ENCODE measurements at places on chromosomes 4 and X.

DNA sequence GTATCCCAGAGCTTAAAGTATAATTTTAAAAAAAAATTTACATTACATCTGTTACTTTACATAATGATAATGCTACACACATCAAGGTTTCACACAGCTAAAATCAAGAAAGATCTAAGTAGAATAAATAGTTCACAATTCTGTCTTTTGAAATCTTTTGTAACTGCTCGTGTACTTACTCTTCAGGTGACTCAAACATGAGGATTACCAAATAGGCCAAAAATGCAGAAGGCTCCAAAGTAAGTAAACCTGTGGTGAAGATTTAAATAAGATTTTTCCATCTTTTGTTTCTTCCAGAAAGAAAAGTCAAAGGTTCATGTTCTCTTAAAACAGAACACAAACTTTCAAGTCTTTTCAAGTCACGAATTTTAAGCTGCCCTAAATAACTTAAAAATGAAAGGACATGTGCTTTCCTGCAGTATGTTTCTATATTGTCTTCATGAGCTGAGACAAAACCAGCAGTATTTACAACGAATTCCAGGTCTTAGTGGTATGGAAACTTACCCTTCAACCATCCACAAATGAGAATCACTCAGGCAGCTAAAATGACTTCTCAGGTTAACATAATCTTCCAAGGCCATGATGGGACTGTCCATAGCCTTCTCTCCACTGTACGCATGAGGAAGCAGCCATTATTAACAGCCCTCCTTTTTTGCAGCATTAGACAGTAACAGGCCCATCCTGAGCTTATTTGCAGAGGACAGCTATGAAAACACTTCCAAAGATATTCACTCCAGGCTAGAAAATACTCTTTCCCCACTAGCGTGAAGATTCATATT is 172.8 kb upstream of the EDNRA start:
- no peak for DNase-seq

DNA sequence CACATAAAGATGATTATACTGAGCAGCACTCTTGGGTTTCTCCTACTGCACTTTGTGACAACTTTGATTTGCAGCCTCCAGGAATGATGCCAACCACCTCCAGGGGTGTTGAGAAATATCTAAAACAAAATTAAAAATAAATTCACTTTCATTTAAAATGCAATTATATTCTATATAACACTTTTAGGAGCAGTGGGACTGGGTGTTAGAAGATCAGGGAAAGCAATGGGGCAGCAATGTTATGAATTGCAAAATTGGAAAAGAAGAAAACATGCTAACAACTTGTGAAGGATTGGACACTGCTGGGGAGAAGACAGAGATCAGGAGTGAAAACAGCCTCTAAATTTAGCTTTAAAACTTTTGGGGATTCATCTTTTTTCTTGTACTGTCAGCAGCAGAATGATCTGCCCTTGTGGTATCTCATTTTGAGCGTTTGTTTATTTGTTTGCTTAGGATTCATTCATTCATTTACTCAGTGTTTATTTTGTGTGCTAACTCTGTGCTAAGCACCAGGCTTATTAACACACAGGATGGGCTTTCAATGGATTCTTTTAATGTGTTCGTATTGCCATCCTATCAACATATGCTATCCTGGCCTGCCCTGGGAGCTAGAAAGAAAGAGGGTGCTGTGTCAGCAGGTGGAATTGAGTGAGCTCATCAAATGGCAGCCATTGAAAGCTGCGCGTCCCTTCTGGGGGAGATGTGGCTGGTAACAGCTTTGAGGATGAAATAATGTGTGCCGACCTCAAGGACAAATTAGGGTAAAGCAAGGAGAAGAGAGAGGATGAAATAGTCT is 96.5 kb downstream of the FRMPD4 start:
- DNase-seq = no peak

- DNase-seq = no peak
These were observed 12.1 kb upstream of the F9 start for GRCh38 chrX:139518475-139518874.

- no peak for DNase-seq
These were observed 29.6 kb upstream of the AP1AR start for GRCh38 chr4:112201915-112202505.

DNA sequence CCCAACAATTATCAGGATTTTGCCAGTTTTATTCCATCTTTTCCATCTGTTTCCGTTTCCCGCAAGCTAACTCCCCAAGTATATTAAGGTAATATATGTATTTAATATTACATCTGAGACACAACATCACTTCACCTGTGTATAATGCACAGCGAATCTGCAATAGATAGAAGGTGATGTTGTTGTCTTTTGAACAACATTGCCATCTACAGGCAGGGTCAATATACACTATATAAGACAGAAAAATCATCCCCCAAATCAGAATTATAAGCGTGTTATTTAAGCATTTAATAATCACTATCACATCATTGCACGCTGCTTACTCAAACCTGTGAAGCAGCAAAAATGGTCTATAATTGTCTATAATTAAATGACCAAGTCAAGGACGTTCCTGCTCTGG is 1115.5 kb downstream of the NLGN4X start:
- DNase-seq = no peak

Data from GM13977 (cell line).